RCC 7860 (cell line): ENCODE measurements at places on chromosomes 1 and 21.

GRCh38 chr1:221175249-221175648, 296.0 kb downstream of the HLX start:
- no peak for DNase-seq

DNA sequence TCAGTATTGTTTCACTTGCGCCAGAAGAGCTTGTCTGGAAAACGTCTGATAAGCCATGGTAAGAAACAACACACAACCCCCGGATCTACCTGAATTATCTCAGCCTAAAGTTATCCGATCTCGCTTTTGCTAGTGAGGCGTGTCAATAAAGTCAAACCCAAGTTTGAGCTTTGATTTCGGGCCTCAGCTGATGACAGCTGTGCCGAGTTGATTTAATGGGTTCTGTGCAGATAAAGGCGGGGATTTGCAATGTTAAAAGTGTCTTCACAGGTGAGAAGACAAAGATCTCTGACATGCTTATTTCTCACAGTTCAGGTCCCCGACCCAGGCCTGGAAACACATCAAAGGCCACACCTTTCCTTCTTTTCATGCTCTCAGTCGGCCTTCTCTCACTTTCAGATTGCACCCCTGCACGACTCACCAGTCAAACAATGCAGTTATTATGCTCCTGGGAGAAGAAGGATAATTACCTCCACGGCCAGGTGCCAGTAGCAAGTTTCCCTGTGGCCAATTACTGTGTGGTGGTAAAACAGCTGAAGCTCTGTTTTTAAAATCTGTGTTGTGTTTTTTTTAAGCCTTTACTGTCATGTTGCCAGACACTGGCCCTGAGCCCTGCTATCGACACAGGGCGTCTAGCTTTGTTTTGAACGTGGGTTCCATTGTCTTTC, 245.3 kb upstream of the RUNX1 start:
- peak; percentile 23 for DNase-seq

DNA sequence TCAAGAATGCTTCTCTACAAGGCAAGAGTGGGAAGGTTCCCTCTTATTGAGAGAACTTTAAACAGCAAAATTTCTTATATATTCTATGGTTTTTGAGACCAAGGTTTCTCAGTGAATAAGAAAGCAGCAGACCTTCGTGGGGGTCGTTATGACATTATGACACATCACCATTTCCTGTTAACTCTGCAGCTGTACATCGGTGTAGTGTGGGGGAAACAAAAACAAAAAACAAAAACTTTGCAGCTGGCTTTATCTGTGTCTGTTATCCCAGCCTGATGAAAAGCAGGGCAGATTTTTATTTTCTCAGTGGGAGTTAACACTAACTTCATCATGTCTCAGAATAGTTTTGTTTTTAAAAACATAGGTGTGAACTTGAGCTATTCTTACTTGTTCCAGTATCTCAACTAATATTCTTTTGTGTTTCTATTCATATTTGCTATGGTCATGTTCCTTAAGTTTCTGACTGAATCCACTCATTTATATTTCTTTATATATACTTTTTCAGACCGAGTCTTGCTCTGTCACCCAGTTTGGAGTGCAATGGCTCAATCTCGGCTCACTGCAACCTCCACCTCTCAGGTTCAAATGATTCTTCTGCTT, 2.1 kb downstream of the SDE2 start:
- no peak for DNase-seq

DNA sequence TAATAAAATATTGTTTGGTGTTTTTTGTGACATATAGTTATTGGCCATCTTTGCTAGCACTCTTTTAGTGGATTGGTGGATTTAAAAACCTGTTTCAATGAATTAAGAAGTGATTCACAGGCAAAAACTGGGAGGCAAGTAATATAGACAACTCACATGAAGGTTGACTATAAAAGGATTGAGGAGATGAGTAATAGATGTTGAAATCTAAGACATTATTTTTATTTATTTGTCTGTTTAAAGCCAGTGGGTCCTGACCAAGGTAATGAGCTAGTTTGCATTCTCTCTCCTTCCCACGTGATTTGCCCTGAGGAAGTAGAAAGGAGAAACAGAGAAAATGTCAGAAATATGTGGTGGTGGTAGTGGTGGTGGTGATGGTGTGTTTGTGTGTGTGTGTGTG, 351.5 kb upstream of the ZP4 start:
- no peak for DNase-seq
